HFF-Myc (cell line): ENCODE measurements at places on chromosomes 2 and 18.

GRCh38 chr2:111984213-111984604 is 70.9 kb upstream of the TMEM87B start:
- DNase-seq: no peak

DNA sequence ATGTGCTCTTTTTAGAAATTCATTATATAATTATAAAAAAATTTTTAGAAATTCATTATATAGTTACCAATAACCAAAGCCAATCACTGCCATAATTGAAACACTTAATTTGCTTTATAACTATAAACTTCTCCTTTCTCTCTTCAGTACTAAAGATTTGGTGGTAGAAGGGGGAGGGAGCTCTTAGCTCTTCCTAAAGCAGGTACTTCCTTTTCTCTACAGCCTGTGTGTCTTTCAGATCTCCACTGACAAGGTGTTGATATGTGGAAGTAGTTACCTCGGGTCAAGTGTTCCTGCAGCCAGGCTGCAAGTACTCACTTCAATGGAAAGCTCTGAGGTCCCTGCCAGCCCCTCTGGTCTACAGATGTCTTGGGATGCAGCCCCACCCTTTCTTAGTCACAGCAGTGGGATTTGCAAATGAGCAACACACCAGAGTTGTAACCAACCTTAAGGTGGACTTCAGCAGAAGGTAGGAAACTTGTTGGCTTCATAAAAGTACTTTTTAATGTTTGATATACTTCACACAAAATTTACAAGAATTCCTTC is 690.0 kb downstream of the ARHGAP15 start:
- peak; percentile 75 for DNase-seq

DNA sequence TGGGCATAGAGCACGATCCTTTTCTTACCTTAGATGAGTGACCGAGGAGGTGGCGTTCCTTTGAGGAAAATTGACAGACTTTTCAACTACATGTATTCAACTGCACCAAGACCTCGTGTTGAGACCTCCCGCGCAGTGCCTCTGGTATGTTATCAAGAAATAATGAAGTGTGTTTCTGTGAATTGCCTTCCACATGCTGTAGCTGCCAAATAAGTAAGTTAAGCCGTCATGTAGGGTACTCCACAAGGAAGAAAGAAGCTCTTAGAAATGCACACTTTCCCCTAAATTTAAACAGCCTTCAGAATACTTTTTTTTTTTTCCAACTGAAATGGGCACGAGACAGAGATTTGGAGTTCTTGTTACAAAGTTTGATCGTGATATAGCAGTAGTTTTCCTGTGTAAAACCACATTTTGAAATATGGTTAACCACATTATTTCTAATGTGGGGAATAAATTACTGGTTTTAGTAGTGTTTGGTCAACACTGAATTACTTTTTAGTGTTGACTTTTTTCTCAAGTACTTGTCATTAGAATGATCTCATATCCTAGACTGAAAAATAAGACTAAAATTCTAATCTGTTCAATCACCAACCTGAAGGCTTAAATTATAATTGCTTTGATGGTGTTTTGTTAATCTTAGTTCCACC is 30.5 kb downstream of the PDK1 start:
- DNase-seq: no peak

DNA sequence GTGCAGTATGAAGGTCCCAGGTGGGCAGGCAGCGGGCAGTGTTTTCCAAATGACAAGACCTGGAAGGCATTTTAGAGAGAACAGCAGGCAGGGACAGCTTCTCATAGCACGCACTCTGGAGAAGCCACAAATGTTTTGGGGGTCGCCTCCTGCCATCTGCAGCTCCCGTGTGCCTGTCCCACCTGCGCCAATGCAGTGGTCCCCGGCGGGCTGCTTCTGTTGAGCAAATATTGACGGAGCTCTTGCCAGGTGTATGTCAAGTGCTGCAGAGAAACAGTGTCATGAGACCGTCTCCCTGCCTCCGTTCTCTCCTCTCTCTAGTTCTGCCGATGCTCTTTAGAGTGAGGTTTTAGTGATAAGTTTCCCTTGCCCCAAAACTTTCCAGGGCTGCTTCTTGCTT is 174.8 kb downstream of the LDLRAD4 start:
- DNase-seq: no peak

GRCh38 chr2:170878505-170878904 is 50.5 kb upstream of the GORASP2 start:
- no peak for DNase-seq

DNA sequence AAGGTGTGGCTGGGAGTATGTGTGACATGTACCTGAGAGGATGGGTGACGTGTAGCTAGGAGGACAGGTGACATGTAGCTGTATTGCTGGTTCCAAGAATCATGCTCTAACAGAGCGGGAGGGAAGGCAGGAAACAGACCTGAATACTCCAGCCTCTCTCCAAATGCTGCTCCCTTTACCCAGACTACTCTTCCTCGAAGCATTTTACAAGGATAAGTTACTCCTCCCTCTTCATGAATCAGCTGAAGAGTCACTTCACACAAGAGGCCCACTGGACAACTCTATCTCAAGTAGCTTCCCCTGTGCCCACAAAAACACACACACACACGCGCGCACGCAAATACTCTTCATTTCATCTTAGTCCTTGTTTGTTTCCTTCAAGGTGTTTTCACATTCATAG is 52.6 kb upstream of the KIDINS220 start:
- no peak for DNase-seq

DNA sequence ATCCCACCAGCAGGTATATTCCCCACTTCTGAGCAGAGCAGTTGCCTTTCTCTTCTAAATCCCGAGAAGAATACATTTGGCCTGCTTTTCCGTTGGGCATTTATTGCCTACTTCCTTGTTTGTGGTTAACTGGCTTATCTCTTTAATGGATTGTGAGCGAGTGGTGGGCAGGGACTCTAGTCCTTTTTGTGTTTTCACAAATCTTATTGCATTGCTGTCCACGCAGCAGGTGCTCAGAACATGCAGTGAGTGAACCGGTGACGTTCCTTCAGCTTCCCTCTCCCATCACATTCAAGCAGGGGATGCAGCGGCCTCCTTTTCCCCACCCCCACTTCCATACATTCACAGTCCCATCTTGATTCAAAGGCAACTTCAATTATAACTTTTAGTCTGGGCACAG is 28.9 kb upstream of the GAREM2 start:
- DNase-seq: no peak
